Mucosa of descending colon (tissue), 3 donors: ENCODE measurements at places on chromosomes 6 and 20. TPM values are rescaled to one million over a fixed set of nuclear protein-coding genes. Genes with fewer than 3 reads are reported as not detected.

DNA sequence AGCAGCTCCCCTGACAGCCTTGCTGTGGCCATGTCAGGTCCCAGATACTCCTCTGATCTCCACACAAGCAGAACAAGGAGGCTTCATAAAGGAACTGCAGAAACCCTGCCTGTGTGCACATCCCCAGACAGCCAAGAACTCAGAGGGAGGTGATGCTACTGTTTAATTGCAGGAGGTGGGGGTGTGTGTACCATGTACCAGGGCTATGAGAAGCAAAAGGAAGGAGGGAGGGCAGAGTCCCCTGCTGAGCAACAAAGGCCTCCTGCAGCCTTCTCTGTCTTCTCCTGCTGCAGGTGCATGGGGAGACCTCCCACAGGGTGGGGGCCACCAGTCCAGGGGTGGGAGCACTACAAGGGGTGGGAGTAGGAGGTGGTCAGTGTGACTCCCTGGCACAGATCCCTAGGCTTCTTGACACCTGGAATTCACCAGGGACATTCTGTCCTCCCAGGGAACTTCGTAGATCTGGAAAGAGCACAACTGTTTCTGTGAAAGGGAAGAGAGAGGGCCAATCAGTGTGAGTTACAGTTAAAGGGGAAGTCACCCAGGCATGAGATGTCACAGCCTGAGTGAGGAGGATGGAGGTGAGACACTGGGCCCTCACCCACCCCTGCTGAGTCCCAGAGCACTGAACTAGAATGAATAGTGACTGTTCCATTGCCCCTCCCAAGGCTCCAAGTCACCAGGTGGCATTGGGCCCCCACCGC, 2.8 kb downstream of the CST2 start:
- DNase-seq, result no peak

- no peak for DNase-seq
Measured at GRCh38 chr6:131894493-131895424, 56.4 kb downstream of the CCN2 start.

DNA sequence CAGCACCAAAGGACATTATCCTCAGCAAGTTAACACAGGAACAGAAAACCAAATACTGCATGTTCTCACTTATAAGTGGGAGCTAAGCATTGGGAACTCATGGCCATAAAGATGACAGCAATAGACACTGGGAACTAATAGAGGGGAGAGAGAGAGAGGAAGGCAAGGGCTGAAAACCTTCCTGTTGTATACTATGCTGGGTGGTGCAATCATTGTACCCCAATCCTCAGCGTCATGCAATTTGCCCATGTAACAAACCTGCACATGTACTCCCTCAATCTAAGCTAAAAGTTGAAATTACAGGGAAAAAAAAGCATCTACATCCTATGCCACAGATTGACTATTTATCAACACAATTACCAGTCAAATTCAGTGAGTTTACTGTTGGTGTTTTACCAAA, 20.0 kb upstream of the VNN1 start:
- DNase-seq, result no peak

The PRICKLE4 gene
- 6.7 TPM for total RNA-seq

GRCh38 chr6:5172897-5173474, 87.8 kb downstream of the LYRM4 start:
- no peak for DNase-seq

The NHLRC1 gene
- 3.6 TPM for total RNA-seq

The ZBP1 gene
- 1.8 TPM for total RNA-seq

- DNase-seq, result no peak
Measured at GRCh38 chr6:106256201-106256968, 69.2 kb downstream of the ATG5 start.

The SLC4A11 gene
- total RNA-seq, result 1.1 TPM

DNA sequence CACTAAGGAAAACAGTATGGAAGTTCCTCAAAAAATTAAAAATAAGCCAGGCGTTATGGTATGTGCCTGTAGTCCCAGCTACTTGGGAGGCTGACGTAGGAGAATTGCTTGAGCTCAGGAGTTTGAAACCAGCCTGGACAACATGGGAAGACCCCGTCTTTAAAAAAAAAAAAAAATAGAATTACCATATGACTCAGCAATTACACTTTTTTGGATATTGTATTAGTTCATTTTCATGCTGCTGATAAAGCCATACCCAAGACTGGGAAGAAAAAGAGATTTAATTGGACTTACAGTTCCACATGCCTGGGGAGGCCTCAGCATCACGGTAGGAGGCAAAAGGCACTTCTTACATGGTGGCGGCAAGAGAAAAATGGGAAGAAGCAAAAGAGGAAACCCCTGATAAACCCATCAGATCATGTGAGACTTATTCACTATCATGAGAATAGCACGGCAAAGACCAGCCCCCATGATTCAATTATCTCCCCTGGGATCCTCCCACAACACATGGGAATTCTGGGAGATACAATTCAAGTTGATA, 10.8 kb upstream of the SMIM29 start:
- no peak for DNase-seq

DNA sequence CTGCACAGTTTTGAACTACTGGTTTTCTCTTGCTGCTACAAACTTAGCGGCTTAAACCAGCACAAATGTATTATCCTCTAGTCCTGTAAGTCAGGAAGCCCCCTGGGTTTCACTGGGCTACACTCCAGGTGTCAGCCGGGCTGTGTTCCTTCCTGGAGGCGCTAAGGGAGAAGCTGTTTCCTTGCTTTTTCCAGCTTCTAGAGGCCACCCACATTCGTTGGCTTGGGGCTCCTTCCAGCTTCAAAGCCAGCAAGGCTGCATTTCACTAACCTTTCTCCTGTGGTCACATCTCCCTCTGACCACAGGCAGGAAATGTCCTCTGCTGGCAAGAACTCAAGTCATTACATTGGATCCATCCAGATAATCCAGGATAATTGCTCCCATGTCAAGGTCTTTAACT, 350.6 kb upstream of the PLCB4 start:
- DNase-seq, result no peak

- no peak for DNase-seq
Measured at GRCh38 chr6:151564654-151565053, 70.8 kb downstream of the CCDC170 start.

- no peak for DNase-seq
Measured at GRCh38 chr6:38957426-38957825, 91.2 kb upstream of the GLP1R start.

The IRAK1BP1 gene
- 4.6 TPM for total RNA-seq

DNA sequence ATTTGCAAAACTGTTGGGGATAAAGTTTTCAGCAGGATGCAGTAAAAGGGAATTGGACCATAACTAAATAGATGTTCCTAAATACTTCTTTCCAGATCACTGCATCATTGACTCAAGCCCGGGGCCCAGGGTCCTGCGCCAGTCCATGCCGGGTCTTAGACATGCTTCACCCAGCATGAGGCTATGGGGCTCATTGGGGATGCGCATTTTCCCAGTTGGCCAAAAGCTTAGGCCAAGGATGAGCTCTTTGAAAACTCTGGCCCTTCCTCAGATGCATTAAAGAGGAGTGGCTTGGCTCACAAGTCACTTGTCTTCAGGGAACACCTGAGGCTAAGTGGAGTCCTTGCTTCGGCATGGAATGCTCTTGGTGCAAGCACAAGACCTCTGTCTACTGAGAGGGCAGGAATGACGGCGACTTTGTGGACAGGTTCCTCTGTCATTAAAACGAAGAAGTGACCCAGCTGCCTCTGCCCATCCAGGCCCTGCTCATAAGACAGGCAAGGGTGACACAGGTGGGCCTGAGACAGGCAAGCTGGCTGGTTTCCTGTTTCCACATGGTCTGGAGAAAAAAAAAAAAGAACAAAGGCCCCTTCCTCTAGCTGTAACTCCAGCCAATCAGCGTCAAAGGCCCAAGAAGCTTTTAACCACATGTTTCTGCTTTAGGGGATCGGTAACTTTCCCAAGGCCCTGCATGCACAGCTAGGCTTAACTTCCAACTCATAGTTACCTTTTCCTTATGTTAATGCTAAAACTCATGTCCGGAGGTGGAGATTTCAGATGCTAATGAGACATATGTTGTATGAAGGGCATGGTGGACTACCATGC, 81.4 kb upstream of the CDH4 start:
- no peak for DNase-seq

The YWHAB gene
- total RNA-seq, result 265 TPM

The FUT9 gene
- 0.09 TPM for total RNA-seq

The MOCS1 gene
- 30.9 TPM for total RNA-seq

DNA sequence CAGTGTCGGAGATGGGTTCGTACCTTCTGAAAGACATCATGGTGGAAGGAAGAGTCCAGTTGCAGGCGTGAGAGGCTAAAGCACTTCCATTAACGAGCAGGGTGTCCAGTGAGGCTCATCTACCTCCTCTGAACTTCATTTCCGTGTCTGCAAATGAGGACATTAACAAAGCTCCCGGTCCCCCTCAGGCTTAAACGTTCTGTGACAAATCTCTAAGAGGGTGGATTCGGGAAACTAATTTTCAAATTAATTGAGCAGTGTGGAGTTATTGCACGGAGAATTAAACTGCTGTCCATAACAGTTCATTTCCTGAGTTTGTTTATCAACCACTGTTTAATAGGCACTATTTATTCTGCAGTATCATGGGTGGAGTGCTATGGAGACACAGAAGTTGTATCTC, 68.2 kb downstream of the TRMT6 start:
- no peak for DNase-seq

DNA sequence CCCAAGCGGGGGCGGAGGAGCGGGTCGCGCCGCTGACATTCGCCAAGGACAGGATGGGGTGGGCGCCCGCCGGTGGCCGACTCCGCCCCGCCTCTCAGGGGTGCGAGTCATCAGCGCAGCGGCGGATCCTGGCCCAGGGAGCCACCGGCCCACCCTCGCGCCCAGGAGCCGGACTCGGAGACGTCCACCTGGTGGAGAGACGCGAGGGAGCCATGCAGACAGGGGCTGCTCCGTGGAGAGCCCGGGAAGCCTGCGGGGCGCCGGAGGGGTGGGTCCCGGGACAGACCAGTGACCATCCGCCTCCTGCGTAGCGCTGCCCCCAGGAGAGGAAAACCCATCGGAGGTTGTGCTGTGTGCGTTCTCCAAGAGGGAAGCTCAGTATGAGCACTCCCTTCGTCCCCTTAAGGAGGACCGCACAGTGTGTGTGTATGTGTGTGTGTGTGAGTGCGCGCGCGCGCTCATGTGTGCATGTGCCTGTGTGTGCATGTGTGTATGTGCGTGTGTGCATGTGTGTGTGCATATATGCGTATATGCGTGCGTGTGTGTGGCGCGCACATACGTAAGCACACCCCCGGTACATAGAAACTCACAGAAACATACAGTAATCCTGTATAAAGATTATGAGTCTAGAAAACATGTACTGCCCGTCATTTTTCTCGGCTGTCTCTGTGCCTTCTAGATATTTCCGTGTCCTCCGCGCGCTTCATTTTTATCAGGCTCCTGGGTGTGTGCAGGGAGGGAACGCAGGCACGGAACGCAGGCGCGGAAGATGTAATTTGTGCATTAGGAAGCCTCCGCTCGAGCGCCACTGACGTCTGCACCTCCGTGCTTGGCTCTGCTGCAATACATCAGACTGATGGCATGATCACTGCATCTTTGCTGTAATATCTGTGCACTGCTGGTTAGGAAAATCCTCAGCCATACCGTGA, 158.9 kb downstream of the TBXT start:
- no peak for DNase-seq
